Activated T-helper 17 cell treated with anti-CD3 and anti-CD28 coated beads, Interleukin-2, amount 50 U/mL, for 72 hours (primary cell): ENCODE measurements at places on chromosomes 4 and X. TPM values are rescaled to one million over a fixed set of nuclear protein-coding genes. Genes with fewer than 3 reads are reported as not detected.

The NHSL2 gene
- 0.71 TPM for total RNA-seq

The CTAG2 gene
- total RNA-seq, result not detected

- no peak for ATAC-seq
Measured at GRCh38 chrX:139851730-139852129, 81.1 kb downstream of the ATP11C start.

The FGFR3 gene
- total RNA-seq, result not detected

The CLCN4 gene
- total RNA-seq, result not detected

The NDST4 gene
- total RNA-seq, result not detected

DNA sequence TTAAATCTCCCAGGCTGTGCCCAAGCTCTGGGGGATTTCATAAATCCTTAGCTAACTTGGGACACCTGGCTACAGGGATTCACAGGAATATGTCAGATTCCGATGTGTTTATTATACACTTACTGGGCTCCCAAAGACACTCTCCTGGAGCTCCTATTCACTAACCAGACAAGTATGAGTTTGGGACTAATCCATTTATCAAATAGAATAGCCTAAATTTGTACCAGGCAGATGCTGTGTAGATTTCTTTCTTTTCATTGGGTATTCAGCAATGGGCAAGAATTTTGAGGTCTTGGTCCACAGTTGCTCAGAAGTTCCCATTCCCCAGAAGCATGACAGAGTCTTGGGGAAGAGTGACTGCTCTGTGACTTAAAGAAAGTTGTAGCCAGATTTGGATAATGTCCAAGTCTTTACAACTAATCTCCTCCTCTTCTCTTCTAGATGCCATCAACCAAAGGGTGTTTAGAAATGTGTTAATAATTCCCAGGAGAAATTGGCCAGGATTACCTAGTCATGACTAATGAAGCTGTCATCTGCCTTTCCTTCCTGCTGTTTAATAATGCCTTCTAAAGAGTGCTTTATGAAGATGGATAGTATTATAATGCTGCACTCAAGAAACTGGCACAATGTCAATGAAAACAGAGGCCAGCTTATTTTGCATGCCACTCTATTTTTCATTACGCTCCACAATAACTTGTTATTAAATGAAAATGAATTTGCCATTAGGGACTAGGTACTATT is 120.9 kb downstream of the CHIC2 start:
- no peak for ATAC-seq

- ATAC-seq, result peak; percentile 93
Measured at GRCh38 chrX:53263597-53264094, 17.7 kb downstream of the IQSEC2 start.

DNA sequence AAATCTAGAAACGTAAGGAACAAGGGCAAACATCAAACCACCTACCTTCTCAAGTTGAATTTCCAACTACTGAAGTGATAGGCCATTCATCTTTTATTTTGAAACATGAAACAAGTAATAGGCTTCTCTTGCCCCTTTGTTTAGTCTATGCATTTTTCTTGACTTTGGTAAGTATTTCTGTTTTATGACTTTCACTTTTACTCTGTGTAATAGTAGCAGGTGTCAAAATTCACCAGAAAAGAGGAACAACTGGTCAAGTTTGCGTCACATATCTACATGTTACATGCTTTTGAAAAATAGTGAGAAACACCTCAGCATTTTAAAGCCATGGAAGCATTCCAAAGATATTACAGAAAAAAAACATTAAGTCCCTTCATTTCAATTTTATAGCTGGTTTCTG is 157.1 kb upstream of the FTHL17 start:
- ATAC-seq, result no peak

DNA sequence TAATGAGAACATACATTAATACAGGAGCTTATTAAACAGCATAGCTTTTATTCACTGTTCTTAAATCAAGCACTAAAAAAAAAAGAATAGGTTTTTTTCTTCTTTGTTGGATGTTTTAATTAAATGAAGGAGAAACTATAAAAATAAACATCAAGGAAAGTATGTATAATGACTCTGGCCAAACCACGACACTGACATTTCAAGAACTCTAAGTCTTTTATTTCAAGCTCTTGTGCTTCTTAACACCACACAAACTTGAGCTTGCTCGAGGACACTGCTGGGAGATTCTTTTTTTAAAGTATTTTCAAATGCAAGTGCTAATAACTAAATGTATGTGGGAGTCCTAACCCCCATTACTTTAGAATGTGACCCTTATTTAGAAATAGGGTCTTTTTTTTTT is 204.9 kb upstream of the PPARGC1A start:
- ATAC-seq, result no peak

The NLRP2B gene
- not detected for total RNA-seq

- ATAC-seq, result no peak
Measured at GRCh38 chr4:141802333-141802732, 165.9 kb downstream of the IL15 start.

GRCh38 chr4:39339968-39340367 is 26.2 kb downstream of the RFC1 start:
- no peak for ATAC-seq

DNA sequence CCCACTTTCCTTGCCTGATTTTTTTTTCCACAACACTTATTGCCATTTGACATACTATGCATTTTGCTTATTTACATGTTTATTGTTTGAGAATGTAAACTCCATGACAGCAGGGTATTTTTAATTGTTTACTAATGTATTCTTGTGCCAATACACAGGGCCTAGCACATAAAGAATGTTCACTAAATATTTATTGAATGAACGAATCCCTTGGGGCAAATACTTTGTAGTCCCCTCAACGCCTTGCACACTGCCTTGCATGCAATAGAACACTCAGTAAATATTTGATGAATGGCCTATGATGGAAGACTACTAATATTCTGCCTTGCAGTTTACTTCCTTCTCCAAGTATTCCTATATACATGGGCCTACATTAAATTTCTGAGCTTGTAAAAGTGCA is 1.4 kb upstream of the PRPS1 start:
- ATAC-seq, result no peak

The SLC6A14 gene
- not detected for total RNA-seq

- no peak for ATAC-seq
Measured at GRCh38 chrX:110331444-110332030, 13.7 kb upstream of the AMMECR1 start.
